ENCODE measurements at places on chromosomes 6 and 20. TPM values are rescaled to one million over a fixed set of nuclear protein-coding genes. Genes with fewer than 3 reads are reported as not detected.

Gene SIRPB2
- total RNA-seq, result 12.2 TPM

DNA sequence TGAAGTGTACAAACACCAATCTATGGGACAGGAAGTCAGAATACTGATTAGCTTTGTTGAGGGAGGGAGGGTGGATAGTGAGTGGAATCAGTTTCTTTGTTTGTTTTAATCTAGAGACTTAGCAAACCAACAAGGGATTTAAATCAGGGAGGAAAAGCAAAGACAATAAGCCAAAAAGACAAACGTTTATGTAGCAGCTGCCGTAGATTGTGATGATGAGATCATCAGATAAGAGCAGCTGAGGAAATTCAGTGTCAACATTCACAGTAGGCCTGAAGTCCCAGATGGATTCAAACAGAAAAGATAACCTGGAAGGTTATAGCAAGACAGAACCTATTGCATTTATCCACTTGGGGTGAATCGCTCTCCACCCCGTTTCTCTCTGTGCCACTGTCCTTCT is 104.9 kb upstream of the SYNDIG1 start:
- H3K36me3 ChIP-seq, result no peaks in the 10 kb centered on the region
- H3K4me3 ChIP-seq, result no peak overlapping the region
- H3K4me1 ChIP-seq, result no peaks in the 10 kb centered on the region
- no peaks in the 10 kb centered on the region for H3K27me3 ChIP-seq
- no peak for DNase-seq

GRCh38 chr6:81484251-81484650 is 268.2 kb downstream of the TENT5A start:
- no peaks in the 10 kb centered on the region for H3K27me3 ChIP-seq
- DNase-seq, result no peak
- H3K36me3 ChIP-seq, result no peaks in the 10 kb centered on the region
- H3K27ac ChIP-seq, result no peak overlapping the region

- no peak overlapping the region for H3K27ac ChIP-seq
- H3K4me3 ChIP-seq, result no peak overlapping the region
- no peaks in the 10 kb centered on the region for H3K27me3 ChIP-seq
- DNase-seq, result no peak
- H3K36me3 ChIP-seq, result no peaks in the 10 kb centered on the region
Observed at GRCh38 chr6:135871296-135871695, 19.8 kb downstream of the PDE7B start.

DNA sequence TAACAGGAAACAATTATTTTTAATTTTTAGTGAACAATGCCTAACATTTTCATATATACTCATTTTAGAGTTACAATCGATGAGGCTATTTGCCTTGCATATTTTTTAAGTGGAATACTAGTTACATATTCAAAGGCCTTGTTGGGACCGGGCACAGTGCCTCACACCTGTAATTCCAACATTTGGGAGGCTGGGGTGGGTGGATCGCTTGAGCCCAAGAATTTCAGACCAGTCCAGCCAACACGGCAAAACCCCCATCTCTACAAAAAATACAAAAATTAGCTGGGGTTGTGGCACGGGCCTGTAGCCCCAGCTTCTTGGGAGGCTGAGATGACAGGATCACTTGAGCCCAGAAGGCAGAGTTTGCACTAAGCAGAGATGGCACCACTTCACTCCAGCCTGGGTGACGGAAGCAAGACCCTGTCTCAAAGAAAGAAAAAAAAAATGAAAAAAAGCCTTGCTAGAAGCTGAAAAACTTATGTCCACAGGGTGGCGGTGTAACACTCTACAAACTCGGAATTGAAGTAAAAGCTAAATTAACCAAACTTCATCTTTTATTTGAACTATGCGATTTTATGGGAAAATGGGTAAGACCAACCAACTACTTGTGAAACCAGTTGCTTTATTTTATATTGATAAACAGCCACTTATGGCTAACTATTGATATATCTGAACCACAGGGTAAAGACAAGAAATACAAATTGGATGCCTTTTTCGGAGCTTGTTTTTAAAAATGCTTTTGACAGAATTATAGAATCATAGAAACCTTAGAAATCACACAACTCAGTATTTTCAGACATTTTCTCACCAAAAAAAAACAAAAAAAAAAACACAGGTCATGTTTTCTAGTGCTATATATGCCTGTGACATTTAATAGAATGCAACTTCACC is 24.1 kb upstream of the ROS1 start:
- peaks cover 6% of the 10 kb centered on the region for H3K27me3 ChIP-seq
- no peaks in the 10 kb centered on the region for H3K36me3 ChIP-seq
- no peak overlapping the region for H3K4me3 ChIP-seq

- no peaks in the 10 kb centered on the region for H3K27me3 ChIP-seq
- H3K4me3 ChIP-seq, result no peak overlapping the region
- no peak for DNase-seq
- no peaks in the 10 kb centered on the region for H3K36me3 ChIP-seq
- H3K27ac ChIP-seq, result no peak overlapping the region
Observed at GRCh38 chr6:151443911-151444621, 7.9 kb downstream of the RMND1 start.

DNA sequence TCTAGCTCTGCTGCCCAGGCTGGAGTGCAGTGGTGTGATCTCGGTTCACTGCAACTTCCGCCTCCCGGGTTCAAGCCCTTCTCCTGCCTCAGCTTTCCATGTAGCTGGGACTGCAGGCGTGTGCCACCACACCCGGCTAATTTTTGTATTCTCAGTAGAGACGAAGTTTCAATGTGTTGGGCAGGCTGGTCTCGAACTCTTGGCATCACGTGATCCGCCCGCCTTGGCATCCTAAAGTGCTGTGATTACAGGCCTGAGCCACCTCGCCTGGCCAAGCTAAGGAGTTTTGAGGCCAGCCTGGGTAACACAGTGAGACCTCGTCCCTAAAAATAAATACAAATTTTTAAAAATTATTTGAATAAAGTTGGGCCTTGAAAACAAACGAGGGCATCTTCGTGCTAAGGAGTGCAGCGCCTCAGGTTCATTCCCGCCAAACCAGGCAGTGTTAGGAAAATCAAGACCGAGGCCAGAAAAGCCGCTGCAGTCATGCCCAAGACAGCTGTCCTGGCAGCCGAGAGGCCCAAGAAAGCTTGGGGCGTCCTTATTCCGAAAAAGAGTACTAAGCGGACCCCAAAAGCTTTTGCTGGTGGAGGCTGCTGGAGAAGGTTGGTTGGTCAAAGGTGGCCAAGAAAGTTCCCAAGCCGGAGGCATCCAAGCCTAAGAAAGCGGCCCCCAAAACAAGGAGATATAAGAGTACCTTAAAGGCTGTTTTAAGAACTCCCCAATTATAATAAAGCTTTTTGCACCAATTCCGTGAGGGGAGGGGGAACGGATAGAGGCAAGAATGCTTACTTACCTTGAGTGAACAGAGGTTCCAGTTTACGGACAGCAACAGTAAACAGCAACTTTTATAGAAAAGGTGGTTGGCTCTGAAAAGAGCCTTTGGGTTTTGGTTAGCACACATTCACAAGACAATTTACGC is 109.0 kb downstream of the HFE start:
- H3K27ac ChIP-seq, result peak overlapping the region; percentile 94
- no peaks in the 10 kb centered on the region for H3K27me3 ChIP-seq
- peak overlapping the region; percentile 80 for H3K4me3 ChIP-seq
- DNase-seq, result peak; percentile 49
- no peaks in the 10 kb centered on the region for H3K36me3 ChIP-seq

Gene ADGRB3
- 1.4 TPM for total RNA-seq

DNA sequence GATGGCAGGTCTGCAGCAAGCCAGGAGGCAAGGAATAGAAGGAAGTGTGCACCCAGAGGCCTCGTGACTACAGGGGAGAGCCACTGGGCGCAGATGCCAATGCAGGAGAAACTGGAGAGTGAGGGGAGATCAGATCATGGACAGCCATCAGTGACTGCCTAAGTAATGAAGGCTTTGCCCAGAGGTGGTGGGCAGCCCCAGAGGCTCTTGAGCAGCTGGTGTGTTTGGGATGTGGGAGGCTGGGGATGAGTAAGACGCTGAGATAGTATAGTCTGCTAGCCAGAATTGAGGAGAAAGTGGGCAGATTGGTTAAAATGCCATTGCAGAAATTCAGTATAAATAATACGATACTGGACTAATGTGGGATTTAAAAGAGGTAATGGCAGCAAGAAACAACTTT is 111.9 kb downstream of the MAP3K4 start:
- H3K4me3 ChIP-seq, result no peak overlapping the region
- H3K27ac ChIP-seq, result no peak overlapping the region
- peaks cover 42% of the 10 kb centered on the region for H3K36me3 ChIP-seq
- no peaks in the 10 kb centered on the region for H3K4me1 ChIP-seq

Gene LBP
- 0.23 TPM for total RNA-seq

Gene YWHAB
- total RNA-seq, result 144 TPM

DNA sequence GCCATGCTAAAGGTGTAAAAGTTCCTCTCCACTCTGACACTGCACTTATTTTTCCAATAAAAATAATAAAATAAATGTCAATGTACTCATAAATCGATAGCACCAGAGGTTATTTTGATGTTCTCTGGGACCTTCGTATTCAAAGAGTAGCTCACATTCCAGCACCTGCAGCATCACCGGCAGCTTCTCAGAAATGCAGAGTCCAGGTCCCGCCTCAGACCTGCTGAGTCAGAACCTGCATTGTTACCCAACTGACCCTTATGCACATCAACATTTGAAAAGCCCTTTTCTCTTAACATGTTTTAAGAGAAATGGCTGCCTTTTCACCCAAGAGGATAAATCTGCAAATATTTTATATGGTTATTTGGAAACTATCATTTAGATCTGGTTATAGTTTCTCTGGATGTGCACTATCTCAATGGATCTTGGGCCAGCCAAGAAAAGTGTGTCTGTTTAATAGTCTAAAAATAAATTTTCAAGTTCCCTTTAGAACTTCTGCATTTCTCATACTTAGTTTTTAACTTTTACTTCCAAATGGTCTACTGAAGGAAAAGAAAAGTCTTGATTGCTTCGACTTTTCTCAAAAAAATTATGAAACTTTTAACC is 216.2 kb upstream of the PRDM1 start:
- H3K4me3 ChIP-seq, result no peak overlapping the region
- no peaks in the 10 kb centered on the region for H3K4me1 ChIP-seq
- no peak overlapping the region for H3K27ac ChIP-seq
- no peak for DNase-seq

- no peaks in the 10 kb centered on the region for H3K27me3 ChIP-seq
- H3K36me3 ChIP-seq, result no peaks in the 10 kb centered on the region
- H3K27ac ChIP-seq, result no peak overlapping the region
Observed at GRCh38 chr20:46835418-46835817, 59.2 kb upstream of the EYA2 start.

Gene DZANK1
- total RNA-seq, result 2.2 TPM

Measured in adrenal gland (tissue), 19 donors.